ENCODE measurements at places on chromosomes 3 and 15.

DNA sequence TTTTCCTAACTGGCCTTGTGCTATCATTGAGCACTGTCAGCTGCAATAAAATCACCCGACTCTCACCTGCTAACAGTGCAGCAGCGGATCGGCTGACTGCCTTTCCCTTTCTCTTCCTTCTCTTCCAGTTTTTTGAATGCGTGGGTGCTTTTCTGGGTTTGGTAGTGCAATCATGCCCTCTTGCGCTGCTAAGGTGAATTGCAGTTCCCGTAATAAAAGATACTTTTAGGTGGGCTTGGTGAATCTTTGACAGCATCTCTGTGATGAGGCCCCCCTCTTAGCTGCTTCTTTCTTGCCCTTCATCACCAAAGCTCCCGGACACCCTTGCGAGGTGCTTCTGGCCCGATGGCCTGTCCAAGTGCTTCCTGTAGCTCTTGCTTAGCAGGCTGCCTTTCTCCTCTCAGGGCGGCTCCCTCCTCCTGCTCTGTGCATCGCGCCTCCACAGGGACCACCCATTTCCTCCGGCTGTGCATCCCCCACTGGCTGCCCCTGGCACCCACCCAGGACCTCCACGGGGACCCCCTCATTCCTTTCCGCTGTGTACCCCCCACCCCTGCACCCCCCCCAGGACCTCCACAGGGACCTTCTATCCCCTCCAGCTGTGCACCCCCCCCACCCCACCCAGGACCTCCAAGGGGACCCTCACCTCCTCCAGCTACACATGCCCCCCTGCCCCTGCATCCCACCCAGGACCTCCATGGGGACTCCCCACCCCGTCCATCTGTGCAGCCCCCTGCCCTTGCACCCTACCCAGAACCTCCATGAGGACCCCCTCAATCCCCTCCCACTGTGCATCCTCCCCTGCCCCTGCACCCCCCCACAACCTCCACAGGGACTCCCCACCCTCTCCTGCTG is 50.8 kb upstream of the RPL32 start:
- peak; percentile 44 for DNase-seq

GRCh38 chr3:105827959-105828358 is 40.9 kb downstream of the CBLB start:
- no peak for DNase-seq

- no peak for DNase-seq
Observed at GRCh38 chr3:154764856-154765640, 315.1 kb upstream of the MME start.

GRCh38 chr3:158768881-158769543 is 32.8 kb upstream of the MFSD1 start:
- DNase-seq = no peak

GRCh38 chr3:32992310-32992686 is 40.9 kb downstream of the CCR4 start:
- no peak for DNase-seq

GRCh38 chr15:88805031-88805780 is 2.0 kb downstream of the ACAN start:
- DNase-seq = no peak

DNA sequence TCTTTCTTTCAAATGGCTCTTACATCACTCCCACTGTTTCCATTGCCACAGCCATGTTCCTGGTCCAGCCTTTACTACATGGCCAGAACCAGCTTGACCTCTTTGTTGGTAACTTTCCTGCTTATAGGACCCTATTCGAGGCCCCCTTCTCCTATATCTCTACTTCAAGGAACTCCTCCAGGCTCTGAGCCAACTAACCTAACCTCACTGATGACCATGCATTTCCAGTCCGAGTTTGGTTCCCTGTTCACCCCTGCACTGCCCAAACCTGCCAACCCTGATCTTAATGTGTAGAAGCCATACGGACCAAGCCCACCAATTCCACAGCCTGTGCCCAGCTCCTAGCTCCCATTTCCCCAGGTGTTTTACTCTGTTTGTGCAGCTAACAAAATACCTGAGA is 38.4 kb upstream of the TIPARP start:
- DNase-seq = no peak

GRCh38 chr3:152785051-152785450 is 49.9 kb upstream of the P2RY1 start:
- DNase-seq = no peak

GRCh38 chr15:101827257-101827656 is 15.3 kb downstream of the OR4F15 start:
- DNase-seq = no peak

DNA sequence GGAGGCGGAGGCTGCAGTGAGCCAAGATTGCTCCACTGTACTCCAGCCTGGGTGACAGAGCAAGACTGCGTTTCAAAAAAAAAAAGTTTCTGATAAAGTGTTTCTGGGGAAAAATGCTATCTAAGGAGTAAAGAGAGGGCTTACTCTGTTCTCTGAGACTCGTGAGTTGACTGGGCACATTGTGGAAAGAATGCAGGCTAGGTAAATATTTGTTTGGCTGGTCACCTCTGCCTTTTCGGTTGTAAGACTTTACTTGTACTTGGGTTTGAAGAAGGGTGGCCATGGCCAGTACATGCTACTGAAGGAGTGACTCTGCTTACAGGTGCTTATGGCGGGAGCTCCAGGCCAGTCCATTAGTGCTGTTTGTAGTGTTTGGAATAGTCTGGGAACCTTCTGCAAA is 68.7 kb downstream of the RUBCN start:
- DNase-seq = no peak

DNA sequence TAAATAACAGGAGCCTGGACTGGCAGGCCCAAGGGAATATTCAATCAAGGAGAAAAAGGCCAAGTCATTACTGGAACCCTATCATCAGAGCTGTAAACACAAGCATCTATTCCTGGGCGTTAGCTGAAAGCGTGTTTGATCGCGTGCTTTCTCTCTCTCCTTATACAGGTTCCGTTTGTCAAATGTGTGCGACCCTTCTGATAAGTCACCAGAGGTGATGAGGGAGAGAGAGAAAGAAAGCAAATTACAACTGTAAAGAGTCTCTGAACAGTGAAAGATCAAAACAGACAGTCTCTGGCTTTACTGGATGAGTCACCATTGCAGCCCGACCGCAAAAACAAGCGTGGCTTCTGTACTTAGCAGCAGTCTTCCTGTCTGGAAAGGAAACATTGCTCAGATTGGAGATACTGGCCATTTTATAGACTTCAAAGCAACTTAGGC is 39.5 kb upstream of the TPRG1 start:
- no peak for DNase-seq

- DNase-seq = no peak
Observed at GRCh38 chr15:73922186-73923151, 3.8 kb upstream of the LOXL1 start.

DNA sequence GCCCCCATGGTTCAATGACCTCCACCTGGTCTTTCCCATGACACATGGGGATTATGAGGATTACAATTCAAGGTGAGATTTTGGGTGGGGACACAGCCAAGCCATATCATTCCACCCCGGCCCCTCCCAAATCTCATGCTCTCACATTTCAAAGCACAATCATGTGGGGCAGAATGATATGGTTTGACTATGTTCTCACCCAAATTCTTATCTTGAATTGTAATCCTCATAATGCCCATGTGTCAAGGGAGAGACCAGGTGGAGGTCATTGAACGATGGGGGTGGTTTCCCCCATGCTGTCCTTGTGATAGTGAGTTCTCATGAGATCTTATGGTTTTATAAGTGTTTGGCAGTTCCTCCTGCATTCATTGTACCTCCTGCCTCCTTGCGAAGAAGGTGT is 2.4 kb upstream of the CLEC3B start:
- no peak for DNase-seq
